Muscle of leg (tissue), 16 donors: ENCODE measurements at places on chromosomes 6 and 20. TPM values are rescaled to one million over a fixed set of nuclear protein-coding genes. Genes with fewer than 3 reads are reported as not detected.

- DNase-seq = peak; percentile 75
- peak overlapping the region; percentile 38 for H3K27ac ChIP-seq
- H3K4me3 ChIP-seq = no peak overlapping the region
- no peaks in the 10 kb centered on the region for H3K27me3 ChIP-seq
- no peaks in the 10 kb centered on the region for H3K36me3 ChIP-seq
These were observed 395.3 kb downstream of the CD109 start for GRCh38 chr6:74091136-74091793.

- H3K4me1 ChIP-seq = no peaks in the 10 kb centered on the region
- no peak for DNase-seq
- no peak overlapping the region for H3K27ac ChIP-seq
- H3K27me3 ChIP-seq = no peaks in the 10 kb centered on the region
These were observed 64.0 kb downstream of the MAP3K5 start for GRCh38 chr6:136728033-136728939.

GRCh38 chr6:21102624-21103023 is 490.9 kb upstream of the SOX4 start:
- H3K27me3 ChIP-seq = no peaks in the 10 kb centered on the region
- no peak overlapping the region for H3K27ac ChIP-seq
- no peak overlapping the region for H3K4me3 ChIP-seq
- H3K36me3 ChIP-seq = no peaks in the 10 kb centered on the region

Gene EIF6
- total RNA-seq = 73.9 TPM

Gene BPI
- 0.40 TPM for total RNA-seq

- no peaks in the 10 kb centered on the region for H3K27me3 ChIP-seq
- H3K4me1 ChIP-seq = no peaks in the 10 kb centered on the region
- no peak overlapping the region for H3K27ac ChIP-seq
- DNase-seq = no peak
- peaks cover 16% of the 10 kb centered on the region for H3K36me3 ChIP-seq
These were observed 17.6 kb upstream of the SGK2 start for GRCh38 chr20:43541214-43541613.

DNA sequence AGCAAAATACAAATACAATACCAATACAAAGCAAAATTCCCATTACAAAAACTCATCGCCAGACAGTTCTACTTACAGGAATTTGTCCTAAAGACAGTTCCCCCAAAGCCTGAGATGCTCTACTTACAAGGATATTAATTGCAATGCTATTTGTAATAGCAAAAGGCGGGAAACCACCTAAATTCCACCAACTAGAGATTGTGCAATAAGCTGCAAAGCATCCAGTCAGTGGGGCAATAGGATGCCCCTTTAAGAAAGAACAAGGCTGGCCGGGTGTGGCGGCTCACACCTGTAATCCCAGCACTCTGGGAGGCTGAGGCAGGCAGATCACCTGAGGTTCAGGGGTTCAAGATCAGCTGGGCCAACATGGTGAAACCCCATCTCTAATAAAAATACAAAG is 39.1 kb downstream of the FAM209B start:
- no peaks in the 10 kb centered on the region for H3K4me1 ChIP-seq
- no peaks in the 10 kb centered on the region for H3K36me3 ChIP-seq
- no peak overlapping the region for H3K4me3 ChIP-seq
- H3K27me3 ChIP-seq = no peaks in the 10 kb centered on the region

DNA sequence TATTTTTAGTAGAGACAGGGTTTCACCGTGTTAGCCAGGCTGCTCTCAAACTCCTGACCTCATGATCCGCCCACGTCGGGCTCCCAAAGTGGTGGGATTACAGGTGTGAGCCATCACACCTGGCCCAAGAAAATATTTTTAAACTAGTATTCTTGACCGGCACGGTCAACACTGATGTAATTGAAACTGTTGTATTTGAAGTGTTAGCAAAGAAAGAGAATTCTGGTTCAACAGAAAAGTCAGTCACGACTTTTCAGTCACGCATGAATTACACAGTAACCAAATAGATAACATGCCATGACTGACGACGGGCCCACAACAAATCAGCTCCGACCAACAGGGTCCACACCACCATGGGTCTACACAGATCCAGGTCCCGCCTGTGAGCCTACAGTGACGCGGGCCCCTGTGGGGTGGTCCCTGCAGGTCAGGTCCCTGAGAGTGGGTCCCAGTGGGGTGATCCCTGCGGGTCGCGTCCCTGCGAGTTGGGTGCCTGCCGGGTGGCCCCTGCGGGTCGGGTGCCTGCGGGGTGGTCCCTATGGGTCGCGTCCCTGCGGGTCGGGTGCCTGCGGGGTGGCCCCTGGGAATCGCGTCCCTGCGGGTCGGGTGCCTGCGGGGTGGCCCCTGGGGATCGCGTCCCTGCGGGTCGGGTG is 1.0 kb downstream of the GMEB2 start:
- peak overlapping the region; percentile 58 for H3K4me3 ChIP-seq
- H3K27me3 ChIP-seq = no peaks in the 10 kb centered on the region
- H3K36me3 ChIP-seq = no peaks in the 10 kb centered on the region
- H3K4me1 ChIP-seq = peaks cover 24% of the 10 kb centered on the region
- DNase-seq = no peak

- no peak for DNase-seq
- no peaks in the 10 kb centered on the region for H3K36me3 ChIP-seq
- peak overlapping the region; percentile 91 for H3K4me3 ChIP-seq
- peaks cover 2% of the 10 kb centered on the region for H3K4me1 ChIP-seq
These were observed 19.2 kb upstream of the ZSCAN16 start for GRCh38 chr6:28105245-28105639.

DNA sequence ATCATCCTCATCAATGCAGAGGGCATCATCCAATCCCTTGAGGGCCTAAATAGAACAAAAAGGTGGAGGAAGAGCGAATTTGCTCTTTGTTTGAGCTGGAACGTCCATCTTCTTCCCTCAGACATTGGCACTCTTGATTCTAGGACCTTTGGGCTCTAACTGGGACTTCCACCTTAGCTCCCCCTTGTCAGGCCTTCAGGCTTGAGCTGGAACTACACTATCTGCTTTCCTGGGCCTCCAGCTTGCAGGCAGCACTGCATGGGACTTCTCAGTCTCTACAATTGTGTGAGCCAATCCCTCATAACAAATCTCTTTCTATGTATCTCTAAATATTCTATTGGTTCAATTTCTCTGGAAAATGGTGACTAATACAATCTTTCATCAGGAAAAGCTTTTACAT is 155.4 kb downstream of the MCHR2 start:
- no peaks in the 10 kb centered on the region for H3K4me1 ChIP-seq
- H3K27me3 ChIP-seq = no peaks in the 10 kb centered on the region
- no peak overlapping the region for H3K4me3 ChIP-seq

DNA sequence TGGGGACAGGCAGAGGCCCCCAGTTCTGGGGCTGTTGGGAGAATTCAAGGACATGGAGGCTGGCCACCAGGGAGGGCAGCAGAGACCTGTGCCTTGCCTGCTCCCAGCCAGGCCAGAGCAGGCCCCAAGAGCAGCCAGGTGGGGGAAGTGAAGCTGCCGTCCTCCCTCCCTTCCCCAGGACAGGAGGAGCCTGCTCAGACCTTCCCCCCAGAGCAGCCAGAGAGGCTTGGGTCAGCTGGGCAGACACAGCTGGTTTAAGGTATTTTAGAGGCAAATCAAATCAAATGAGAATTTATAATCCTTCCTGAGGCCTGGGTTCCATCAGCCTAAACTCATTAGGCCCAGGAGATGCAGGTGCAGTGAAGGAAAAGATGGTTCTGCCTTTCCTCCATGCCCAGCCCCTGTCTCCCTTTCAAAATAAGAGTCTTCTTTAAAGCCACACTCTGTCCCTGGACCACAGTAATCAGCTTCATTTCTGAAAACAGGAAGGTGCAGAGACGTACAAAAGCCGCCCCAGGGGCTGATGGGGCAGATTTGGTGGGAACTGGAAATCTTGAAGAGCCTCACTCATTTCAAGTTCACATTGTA is 21.7 kb downstream of the BMP7 start:
- no peaks in the 10 kb centered on the region for H3K36me3 ChIP-seq
- H3K27ac ChIP-seq = no peak overlapping the region
- H3K4me1 ChIP-seq = peaks cover 3% of the 10 kb centered on the region
- H3K4me3 ChIP-seq = no peak overlapping the region

Gene CCN5
- 0.18 TPM for total RNA-seq

DNA sequence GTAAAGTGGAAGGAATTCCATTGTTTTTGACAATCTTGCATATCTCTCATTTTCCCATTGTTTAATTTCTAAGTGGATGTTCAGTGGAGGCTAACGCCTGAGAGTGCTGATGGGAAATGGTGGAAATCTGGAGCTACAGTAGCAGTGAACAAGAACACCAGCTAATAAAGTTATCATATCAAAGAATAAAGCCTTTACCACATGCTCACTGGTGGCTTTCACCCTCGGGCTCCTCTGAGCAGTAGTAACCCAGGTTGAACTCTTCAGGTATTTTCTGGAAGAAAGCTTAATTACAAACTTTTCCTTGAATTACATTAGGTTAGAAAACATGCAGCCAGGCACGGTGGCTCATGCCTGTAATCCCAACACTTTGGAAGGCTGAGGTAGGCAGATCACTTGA is 10.4 kb upstream of the ACAT2 start:
- H3K36me3 ChIP-seq = peaks cover 31% of the 10 kb centered on the region
- no peak overlapping the region for H3K4me3 ChIP-seq
- H3K27ac ChIP-seq = no peak overlapping the region
- no peaks in the 10 kb centered on the region for H3K4me1 ChIP-seq
- no peak for DNase-seq
- no peaks in the 10 kb centered on the region for H3K27me3 ChIP-seq

Gene SAYSD1
- total RNA-seq = 12.7 TPM

Gene DPPA5
- not detected for total RNA-seq

Gene ECT2L
- total RNA-seq = 0.09 TPM

GRCh38 chr6:109799129-109799528 is 108.0 kb downstream of the FIG4 start:
- no peak overlapping the region for H3K27ac ChIP-seq
- no peaks in the 10 kb centered on the region for H3K36me3 ChIP-seq
- no peaks in the 10 kb centered on the region for H3K27me3 ChIP-seq
- H3K4me3 ChIP-seq = no peak overlapping the region
- H3K4me1 ChIP-seq = peaks cover 3% of the 10 kb centered on the region
- DNase-seq = no peak

- peaks cover 32% of the 10 kb centered on the region for H3K27me3 ChIP-seq
- no peaks in the 10 kb centered on the region for H3K36me3 ChIP-seq
- DNase-seq = no peak
- H3K27ac ChIP-seq = no peak overlapping the region
These were observed 1.6 kb upstream of the PCK1 start for GRCh38 chr20:57559289-57559634.

Gene CYP21A2
- total RNA-seq = 0.04 TPM

Gene CRIP3
- total RNA-seq = 1.1 TPM

Gene MAS1
- 0.09 TPM for total RNA-seq

GRCh38 chr6:6709106-6709505 is 120.6 kb downstream of the LY86 start:
- no peak overlapping the region for H3K4me3 ChIP-seq
- no peaks in the 10 kb centered on the region for H3K36me3 ChIP-seq
- no peak for DNase-seq
- H3K4me1 ChIP-seq = peaks cover 29% of the 10 kb centered on the region

DNA sequence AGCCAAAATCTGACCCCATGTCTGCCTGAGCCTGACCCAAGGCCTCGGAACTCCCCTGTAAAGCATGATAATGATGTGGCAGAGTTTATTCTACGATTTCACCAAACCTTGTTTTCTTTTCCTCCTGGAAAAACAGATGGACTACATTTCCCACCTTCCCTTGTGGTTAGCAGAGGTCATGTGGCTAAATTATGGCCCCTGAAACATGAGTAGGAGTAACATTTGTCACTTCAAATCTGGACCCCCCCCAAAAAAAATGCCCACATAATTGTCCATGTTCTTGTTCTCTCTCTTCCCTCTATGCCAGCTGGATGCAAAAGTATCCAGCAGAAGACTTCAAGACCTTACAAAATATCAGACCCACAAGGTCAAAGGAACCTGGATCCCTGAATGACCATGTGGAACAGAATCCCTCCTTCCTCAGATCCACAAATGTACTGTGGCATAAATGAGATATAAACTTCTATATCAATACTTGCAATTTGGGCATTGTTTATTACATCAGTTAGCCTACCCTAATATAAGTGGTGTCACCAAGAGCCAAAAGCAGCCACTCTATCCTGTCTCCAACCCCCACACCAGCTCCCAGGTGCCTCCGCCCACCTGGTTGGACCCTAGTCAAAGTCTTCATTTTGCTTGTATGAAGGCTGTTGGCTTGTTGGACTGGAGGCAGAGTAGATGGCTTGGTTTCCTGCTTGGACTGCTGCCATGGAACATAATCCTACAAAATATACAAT is 1.4 kb downstream of the C20orf96 start:
- no peaks in the 10 kb centered on the region for H3K36me3 ChIP-seq
- H3K4me1 ChIP-seq = peaks cover 13% of the 10 kb centered on the region
- H3K27ac ChIP-seq = no peak overlapping the region
- no peak overlapping the region for H3K4me3 ChIP-seq
- H3K27me3 ChIP-seq = no peaks in the 10 kb centered on the region

GRCh38 chr6:118921084-118921483 is 13.9 kb downstream of the MCM9 start:
- no peak overlapping the region for H3K4me3 ChIP-seq
- H3K27ac ChIP-seq = no peak overlapping the region
- H3K4me1 ChIP-seq = no peaks in the 10 kb centered on the region
- H3K27me3 ChIP-seq = no peaks in the 10 kb centered on the region
- H3K36me3 ChIP-seq = peaks cover 41% of the 10 kb centered on the region
- DNase-seq = no peak

- H3K4me3 ChIP-seq = no peak overlapping the region
- H3K27ac ChIP-seq = no peak overlapping the region
- no peaks in the 10 kb centered on the region for H3K4me1 ChIP-seq
- no peak for DNase-seq
- peaks cover 16% of the 10 kb centered on the region for H3K27me3 ChIP-seq
These were observed 10.6 kb upstream of the EXOC2 start for GRCh38 chr6:703552-703951.

- DNase-seq = no peak
- no peak overlapping the region for H3K27ac ChIP-seq
- no peak overlapping the region for H3K4me3 ChIP-seq
These were observed 32.0 kb downstream of the KIF16B start for GRCh38 chr20:16541226-16541625.

Gene LAMA2
- total RNA-seq = 165 TPM

Gene APOM
- 2.6 TPM for total RNA-seq

Gene MEI4
- total RNA-seq = under 0.01 TPM

DNA sequence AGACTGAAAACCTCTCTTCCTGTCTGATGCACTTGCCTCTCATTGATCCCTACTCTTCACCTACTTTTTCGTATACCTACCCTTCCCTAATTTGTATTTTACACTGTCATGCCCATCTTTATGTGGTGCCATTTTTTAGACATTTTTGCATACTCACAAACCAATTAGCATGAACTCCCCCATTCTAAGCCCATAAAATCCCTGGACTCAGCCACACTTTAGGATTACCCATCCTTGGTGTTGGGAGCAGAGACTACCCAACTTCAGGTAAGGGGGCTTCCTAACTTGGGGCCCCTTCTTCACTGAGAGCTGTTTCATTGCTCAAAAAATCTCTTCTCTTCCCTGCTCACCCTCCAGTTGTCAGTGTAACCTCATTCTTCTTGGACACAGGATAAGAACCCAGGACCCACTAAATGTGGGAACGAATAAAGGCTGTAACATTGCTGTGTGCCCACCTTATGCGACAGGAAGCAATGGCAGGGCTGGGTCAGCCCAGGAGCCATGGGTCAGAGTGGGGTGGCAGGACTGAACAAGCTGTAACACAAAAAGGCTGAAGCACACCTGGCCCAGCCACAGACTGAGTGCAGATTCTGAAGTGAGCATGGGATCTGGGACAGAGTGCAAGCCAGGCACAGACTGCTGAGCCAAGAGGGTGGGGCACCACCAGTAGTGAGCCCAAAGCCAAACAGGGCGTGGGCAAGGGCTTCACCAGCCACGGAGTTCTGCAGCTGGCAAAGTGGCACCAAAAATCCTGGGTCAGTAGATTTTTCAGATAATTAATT is 789.1 kb upstream of the HS3ST5 start:
- no peaks in the 10 kb centered on the region for H3K27me3 ChIP-seq
- H3K4me1 ChIP-seq = no peaks in the 10 kb centered on the region
- no peaks in the 10 kb centered on the region for H3K36me3 ChIP-seq
- no peak for DNase-seq
- no peak overlapping the region for H3K27ac ChIP-seq

Gene PNPLA1
- total RNA-seq = not detected
